Cortex of kidney (tissue), 1 donor: ENCODE measurements at places on chromosomes 7 and 10.

DNA sequence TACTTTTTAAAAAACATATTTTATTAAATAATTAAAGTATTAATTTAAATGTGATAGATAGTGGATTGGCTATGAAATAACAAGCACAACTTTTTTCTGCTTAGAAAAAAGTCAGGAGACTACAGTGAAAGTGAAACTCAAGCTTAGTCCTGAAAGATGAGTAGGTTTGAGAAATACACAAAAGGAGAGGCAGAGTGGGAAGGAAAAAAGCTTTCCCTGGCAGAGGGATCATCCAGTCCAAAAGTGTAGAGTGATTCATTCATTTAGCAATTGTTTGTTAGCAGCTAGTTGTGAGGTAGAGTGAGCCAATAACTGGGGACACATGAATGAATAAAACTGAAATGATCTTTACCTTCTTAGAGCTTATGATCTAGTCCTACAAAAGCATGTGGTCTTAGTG is 93.5 kb downstream of the FOXP2 start:
- DNase-seq = no peak

DNA sequence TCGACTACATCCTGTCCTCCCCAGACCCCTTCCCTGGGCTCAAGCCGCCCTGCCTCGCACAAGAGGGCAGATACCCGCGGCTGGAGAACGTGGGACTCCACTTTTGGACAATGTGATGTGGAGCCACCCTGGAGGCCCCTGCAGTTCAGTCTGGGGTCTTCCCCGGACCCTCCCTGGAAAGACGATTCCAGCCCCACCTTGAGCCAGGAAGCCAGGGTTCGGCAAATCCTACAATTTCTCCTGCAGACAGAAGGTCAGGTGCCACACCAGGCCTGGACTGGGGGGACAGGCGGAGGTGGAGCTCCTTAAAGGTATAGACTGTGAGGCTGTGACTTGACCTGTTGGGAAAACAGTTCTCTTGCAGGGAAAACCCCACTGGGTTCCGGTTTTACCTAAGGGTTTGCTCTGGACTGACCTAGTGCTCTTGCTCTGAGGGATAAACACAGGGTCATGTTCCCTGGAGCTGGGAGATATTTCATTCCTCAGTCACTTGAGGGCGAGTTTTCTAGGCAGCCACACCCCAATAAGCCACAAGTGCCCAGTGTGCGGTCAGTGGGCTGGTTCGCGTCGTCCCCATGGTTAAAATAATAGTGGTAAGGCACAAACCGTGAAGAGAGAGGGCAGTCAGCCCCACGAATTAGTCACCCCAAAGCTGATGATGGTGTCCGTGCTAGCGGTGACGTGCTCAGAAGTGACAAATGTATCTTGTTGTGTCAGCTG is 1.6 kb downstream of the FOXL3 start:
- DNase-seq = no peak

- DNase-seq = no peak
These were observed 3.2 kb upstream of the DGKB start for GRCh38 chr7:14905764-14906163.

- DNase-seq = no peak
These were observed 172.7 kb downstream of the GNAI1 start for GRCh38 chr7:80307227-80307856.

GRCh38 chr10:128053356-128053755 is 72.9 kb downstream of the MKI67 start:
- DNase-seq = no peak

- no peak for DNase-seq
These were observed 601.8 kb downstream of the GATA3 start for GRCh38 chr10:8656261-8656660.

GRCh38 chr10:124618470-124619073 is 125.6 kb downstream of the FAM53B start:
- DNase-seq = no peak

DNA sequence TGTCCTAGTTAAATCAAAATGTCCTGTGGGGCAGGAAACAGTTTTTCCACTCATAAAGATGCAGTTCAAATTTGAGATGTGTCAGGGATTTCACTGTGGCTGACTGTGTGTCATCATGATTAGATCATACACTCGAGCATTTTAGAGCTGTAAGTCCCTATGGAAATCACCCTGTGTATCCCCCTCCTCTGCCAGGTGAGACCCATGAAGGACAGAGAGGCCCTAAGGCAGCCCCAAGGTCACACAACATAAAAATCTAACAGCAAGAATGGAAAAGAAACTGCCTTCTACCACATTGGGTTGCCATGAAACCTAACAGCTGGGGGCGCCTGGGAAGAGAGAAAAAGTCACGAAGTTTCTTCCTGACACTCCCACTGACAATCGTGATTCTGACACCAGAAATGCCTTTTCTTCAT is 135.8 kb downstream of the KCNMA1 start:
- no peak for DNase-seq

GRCh38 chr7:43904533-43905208 is 1.7 kb downstream of the URGCP start:
- DNase-seq = no peak

GRCh38 chr10:59829024-59829423 is 75.8 kb upstream of the MRLN start:
- no peak for DNase-seq

- no peak for DNase-seq
These were observed 3.1 kb downstream of the FAM3C start for GRCh38 chr7:121393005-121393366.

DNA sequence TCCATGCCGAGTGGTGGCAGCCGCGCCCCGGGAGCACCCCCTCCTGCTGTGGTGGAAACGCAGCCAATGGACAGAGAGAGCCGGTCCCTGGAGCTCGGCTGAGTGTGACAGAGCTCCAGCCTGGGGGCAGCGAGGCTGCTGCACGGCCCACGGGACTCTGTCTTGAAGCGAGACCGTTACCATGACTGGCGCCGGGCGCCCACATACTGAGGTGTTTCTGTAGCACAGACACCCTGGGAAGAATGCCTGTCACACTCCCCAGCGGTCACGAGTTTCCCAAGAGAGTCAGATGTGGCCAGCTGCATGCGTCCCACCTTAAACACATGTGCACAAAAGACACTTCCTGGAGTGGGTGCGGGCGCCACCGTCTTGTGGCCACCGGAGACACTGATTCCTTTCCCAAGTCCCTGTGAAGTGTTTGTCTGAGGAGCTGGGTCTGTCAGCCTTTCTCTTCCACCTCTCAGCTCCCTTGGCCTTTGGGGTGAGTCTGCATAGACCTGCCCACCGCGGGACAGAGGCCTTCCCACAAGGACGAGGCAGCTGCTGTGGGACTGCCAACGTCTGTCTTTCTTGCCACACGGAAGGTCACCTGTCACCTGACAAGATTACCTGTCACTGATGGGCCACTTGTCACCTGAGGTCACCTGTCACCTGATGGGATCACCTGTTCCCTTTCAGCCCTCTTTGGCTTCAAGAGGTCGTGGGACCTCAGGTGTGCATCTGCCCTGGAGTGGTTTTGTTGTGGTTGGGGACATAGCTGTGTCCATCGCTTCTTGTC is 94.6 kb downstream of the DNAJB6 start:
- no peak for DNase-seq

GRCh38 chr10:87603769-87604168 is 55.9 kb upstream of the PAPSS2 start:
- no peak for DNase-seq

GRCh38 chr7:26166684-26167266 is 14.8 kb downstream of the NFE2L3 start:
- no peak for DNase-seq

DNA sequence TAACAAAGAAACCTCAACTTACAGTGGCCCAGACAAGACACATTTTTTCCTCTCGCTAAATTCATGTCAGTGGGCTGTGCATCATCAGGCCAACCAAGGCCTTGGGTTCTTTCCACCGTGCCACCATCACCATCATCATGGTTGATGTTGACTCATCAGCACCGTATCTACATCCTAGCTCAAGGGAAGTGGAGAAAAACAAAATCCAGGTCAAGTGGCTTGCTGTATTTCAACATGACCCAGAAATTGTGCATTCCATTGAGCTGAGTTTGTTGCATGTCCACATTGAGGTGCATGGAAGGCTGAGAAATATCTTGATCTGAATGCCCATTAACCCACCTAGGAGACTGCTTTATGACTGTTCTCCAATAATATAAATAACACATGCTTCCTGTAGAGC is 312.4 kb upstream of the CDC14C start:
- DNase-seq = no peak

DNA sequence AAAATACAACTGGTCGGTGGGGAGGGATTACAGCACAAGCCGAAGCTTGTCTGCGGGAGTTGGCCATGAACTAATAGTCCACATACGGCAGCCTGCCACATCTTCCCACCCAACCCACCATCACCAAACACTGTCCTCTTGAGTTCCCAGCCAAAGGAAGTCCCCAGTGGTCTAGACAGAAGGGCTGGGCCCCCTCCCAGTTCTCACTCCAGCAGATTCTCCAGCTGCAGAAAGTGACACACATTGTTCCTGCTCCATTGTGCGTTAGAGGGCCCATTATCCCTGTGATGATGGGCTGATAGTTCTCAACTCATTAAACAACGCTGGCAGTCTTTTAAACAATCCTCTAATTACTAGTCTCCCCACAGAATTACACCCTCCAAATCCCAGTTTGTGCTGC is 148.0 kb downstream of the FGFR2 start:
- DNase-seq = no peak

DNA sequence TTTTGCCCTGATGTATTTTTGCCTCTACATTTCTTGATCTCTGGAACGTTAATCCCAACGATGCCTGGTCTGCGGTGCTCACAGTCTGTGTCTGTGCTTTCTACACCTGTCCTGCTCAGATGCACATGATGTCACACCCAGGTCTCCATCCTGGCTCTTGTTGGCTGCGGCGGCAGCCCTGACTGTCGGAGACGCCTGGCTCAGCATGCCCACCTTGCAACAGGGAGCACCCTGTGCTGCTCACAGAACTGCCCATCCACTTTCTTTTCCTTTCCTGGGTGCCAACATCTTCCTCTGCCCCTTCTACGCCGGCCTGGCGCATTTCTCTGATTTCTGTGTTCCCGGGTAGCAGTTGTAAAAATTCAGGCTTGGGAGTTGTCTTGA is 106.2 kb downstream of the CUX1 start:
- no peak for DNase-seq

GRCh38 chr7:17009007-17009719 is 127.4 kb upstream of the AGR3 start:
- DNase-seq = no peak

DNA sequence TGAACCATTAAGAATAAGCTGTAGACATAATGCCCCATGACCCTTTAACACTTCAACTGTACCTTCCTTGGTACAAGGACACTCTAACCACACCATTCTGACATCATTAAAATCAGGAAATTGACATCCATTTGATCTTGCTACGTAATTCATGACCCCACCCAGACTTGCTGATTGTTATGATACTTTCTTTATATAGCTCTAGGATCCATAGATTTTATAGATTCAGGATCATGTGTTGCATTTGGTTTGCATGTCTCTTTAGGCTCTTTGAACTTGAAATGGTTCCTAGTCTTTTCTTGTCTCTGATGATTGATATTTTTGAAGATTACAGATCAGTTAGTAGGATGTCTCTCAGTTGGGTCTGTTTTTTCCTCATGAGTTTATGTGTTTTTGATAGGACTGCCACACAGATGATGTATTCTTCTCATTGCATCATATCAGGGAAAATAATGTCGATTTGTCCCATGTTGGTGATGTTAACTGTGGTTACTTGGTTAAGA is 13.5 kb downstream of the CCM2 start:
- no peak for DNase-seq

- no peak for DNase-seq
These were observed 1201.1 kb downstream of the SORCS1 start for GRCh38 chr10:105963334-105963884.

DNA sequence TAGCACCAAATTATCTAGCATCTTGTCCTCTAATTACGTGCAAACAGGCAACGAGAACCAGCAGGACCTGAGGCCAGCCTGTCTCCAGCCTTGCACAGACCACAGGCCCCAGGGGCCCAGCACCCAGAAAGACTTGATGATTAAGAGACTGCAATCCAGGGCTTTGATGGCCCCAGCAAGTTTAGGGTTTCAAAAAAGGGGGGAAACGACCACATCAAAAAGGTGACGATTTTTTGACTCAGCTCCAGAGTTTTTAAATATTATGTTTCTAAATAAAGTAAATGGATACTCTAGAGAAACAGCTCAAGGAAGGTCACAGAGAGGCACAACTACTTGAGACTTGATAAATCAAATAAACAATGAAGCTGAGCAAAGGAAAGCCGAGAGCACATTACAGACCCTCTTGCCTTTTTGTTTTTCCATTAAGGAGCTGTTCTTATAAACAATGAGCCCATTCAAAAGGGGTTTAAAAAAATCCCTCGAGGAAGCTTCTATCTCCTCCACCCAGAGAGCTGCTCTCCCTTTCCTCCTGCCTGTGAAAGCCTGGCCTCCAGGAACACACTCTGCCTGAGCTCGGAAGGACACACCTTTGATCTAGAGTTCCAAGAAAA is 44.1 kb downstream of the GLI3 start:
- no peak for DNase-seq

- DNase-seq = no peak
These were observed 216.9 kb downstream of the POLR1F start for GRCh38 chr7:19491821-19492452.

- no peak for DNase-seq
These were observed 113.4 kb upstream of the TCERG1L start for GRCh38 chr10:131424836-131425491.

GRCh38 chr7:70113536-70113935 is 515.3 kb downstream of the AUTS2 start:
- DNase-seq = no peak

GRCh38 chr10:62648921-62649320 is 155.6 kb upstream of the ADO start:
- DNase-seq = no peak

GRCh38 chr10:74445493-74445892 is 294.5 kb downstream of the ADK start:
- DNase-seq = no peak

DNA sequence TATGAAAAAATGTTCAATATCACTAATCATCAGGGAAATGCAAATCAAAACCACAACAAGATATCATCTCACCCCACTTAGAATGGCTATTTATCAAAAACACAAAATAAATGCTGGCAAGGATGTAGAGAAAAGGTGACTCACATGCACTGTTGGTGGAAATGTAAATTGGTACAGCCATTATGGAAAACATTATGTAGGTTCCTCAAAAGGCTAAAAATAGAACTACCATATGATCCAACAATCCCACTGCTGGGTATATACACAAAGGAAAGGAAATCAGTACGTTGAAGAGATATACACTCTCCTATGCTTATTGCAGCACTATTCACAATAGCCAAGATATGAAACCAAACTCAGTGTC is 50.2 kb downstream of the CDK1 start:
- DNase-seq = no peak

- DNase-seq = no peak
These were observed 26.9 kb upstream of the GSAP start for GRCh38 chr7:77443042-77443441.

DNA sequence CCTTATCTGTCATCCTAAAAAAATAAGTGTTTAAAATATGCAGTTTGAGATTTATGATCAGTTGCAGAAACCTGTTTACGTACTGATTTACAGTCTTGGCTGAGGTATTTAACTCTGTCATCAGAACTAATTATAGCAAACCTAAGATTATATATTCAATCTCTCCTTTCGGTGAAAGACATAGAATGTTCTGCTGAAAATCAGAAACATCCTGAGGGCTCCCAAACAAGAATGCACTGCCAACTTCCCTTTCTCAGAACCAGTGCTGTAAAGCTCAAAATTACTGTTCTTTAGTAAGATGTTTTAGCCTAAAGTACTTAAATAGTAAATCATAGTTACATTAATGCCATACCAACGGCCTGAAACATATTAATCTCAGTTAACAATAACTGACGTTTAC is 34.3 kb downstream of the FAM204A start:
- DNase-seq = no peak
